ENCODE measurements at places on chromosomes 12 and 14.

DNA sequence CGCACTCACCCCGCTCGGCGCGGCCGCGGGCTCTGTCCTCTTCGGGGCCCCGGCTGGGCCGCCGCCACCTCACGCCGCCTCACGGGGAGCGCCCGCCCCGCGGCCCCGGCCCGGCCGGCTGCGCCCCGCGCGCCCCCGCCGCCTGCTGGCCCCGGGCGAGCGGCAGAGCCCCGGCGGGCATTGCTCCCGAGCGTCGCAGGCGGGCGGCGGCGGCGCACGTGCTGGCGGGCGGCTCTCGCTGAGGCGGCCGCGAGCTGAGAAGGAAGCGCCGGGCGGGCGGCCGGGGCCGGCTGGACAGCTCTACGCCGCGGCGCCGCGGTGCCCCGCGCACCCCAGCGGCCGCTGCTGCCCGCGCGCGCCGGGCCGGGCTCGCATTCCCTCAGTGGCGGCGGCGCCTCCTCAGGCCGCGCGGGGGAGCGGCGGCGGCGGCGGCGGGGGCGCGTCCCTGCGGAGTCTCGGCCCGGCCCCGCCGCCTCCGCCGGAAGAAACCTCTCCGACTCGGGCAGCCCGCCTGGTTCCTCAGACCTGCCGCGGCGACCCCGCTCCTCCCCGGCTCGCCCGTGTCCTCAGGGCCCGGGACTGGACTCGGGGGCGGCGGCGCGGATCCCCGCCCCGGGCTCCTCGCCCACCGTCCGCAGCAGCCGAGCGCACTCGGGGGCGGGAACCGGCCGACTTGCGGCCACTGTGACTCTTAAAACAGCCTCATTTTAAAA is at the start of gene PITPNM2:
TSS of gene PITPNM2 (minus strand) at position 347 of the 713 bp plus-strand sequence. CDS start 116,500 bp downstream, outside the sequence.
- DNase-seq = peak; percentile 57

GRCh38 chr12:69898236-69898635 is 73.2 kb downstream of the MYRFL start:
- DNase-seq = no peak

DNA sequence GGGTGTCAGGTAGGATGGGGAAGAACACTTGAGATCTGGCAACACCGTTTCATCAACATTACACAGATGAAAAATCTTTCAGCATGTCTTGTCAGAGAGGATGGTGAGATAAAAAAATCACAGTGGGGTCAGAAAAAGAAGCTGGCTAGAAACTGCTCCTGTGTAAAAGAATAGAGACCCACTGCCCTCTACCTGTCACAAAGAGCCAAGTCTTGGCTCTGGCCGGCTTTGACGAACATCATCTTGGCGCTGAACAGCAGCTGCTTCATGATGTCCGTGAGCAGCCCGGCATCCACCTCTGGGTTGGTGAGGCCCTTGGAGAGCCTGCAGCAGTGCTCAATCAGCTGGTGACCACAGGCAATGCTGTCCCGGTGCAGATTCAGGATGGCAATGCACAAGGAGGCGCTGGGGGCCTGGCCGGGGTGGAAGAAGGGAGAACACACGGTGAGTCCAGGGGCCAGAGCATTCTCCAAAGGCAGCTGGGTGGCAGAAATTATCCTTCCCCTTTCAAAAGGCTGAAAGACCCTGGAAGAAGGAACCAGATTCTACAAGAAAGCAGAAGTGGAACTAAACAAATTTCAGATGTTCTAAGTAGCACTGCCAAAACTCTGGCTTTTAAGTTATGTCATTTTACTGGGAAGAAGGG is 50.2 kb downstream of the ZFYVE26 start:
- no peak for DNase-seq

DNA sequence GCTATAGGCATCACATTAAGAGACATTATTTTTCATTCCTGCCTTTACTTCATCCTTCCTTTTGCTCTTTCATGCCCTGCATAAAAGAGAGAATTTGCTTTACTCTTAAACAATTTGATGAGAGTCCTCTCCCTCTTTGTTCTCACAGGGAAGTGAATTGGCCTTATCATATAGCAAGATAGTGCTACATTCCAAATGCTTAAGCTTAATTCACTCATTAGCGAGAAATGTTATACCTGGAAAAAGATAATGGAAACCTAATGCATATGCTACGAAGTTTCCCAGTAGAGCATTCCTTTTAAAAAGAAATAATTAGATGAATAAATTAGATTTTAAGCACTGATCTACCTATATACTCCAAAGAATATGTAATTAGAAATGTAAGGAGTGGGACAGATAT is 798.8 kb downstream of the C12orf50 start:
- DNase-seq = no peak

GRCh38 chr14:78805570-78805969 is 635.4 kb downstream of the NRXN3 start:
- DNase-seq = no peak

DNA sequence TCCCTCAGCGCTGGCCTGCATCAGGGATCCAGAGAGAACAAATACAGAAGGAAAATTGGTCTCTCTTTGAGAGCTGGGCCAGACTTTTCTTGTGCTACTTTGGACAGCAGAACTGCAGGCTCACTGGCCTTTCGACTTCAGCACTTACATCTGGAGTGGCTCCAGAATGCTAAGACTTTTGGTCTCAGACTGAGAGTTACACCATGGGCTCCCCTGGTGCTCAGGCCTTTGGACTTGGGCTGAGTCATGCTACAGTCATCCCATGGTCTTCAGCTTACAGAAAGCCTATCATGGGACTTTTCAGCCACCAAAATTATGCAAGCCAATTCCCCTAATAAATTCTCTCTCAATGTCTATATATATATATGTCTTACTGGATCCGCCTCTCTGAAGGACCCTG is 9.0 kb upstream of the CD163 start:
- no peak for DNase-seq

GRCh38 chr12:100114574-100114973 is 28.1 kb downstream of the BLTP3B start:
- no peak for DNase-seq

GRCh38 chr14:48970943-48971342 is 615.2 kb downstream of the RPS29 start:
- DNase-seq = no peak

- no peak for DNase-seq
Observed at GRCh38 chr12:124422570-124423523, 128.0 kb downstream of the RFLNA start.
